ENCODE measurements at places on chromosomes 7 and 10.

DNA sequence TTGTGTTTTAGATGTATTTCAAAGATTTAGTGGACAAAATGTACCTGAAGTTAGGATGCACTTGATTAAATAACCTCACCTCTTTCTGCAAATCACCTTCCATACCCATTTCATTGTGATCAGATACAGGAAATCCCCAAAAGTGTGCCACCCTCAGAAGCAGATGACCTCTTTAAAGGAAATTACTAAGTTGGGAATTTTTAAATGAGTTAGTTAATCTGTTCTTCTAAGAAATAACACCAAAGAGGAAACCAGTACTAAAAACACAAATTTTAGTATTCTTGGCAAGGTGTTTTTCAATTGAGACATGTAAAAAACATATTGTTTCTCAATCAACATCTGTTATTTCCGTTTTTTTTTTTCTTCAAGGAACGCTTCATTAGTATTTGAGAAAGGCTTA lies 4.6 kb upstream of the SEMA3A start:
- no peak for DNase-seq

DNA sequence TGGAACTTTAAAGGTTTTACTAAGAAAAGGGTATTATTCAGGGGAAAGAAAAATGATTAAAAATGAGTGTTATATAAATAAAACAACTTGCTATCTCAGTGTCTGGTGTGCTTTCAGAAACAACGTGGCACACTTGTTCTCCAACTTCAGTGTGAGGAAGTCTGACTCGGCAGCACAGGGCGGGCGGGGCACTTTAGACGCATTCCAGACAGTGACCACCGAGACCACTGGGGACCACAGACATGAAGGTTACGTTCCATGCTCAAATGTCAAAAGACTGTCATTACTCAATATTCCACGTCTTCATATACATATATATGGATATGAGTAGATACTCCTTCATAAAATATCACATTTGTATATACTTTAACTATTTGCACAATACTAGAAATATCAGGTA lies 87.0 kb downstream of the LARP4B start:
- no peak for DNase-seq

- DNase-seq: no peak
Measured at GRCh38 chr7:155066417-155066950, 3.6 kb upstream of the HTR5A start.

GRCh38 chr7:154844955-154845354 lies 158.0 kb downstream of the PAXIP1 start:
- DNase-seq: no peak

- DNase-seq: no peak
Measured at GRCh38 chr10:971150-971542, 17.1 kb upstream of the GTPBP4 start.

GRCh38 chr10:118901380-118901779 lies 128.1 kb upstream of the NANOS1 start:
- no peak for DNase-seq

DNA sequence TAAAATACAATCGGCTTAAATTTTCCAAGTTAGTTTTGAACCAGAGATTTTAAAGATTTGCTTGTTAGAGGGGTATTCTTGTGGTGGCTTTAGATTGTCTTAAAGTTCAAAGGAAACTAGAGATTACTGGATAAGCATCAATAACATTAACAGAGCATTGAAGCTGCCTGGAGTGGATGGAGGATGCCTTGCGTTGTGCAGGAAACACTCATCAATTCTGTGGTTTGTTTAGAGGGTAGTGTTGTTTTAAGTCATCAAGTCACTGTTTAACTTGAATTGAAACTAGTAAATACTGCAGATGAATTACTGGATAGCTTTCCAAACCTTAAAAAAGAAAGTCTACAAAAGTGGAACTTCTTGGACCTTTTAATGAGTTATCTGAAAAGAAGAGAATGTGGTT lies 218.6 kb downstream of the CELF2 start:
- no peak for DNase-seq

DNA sequence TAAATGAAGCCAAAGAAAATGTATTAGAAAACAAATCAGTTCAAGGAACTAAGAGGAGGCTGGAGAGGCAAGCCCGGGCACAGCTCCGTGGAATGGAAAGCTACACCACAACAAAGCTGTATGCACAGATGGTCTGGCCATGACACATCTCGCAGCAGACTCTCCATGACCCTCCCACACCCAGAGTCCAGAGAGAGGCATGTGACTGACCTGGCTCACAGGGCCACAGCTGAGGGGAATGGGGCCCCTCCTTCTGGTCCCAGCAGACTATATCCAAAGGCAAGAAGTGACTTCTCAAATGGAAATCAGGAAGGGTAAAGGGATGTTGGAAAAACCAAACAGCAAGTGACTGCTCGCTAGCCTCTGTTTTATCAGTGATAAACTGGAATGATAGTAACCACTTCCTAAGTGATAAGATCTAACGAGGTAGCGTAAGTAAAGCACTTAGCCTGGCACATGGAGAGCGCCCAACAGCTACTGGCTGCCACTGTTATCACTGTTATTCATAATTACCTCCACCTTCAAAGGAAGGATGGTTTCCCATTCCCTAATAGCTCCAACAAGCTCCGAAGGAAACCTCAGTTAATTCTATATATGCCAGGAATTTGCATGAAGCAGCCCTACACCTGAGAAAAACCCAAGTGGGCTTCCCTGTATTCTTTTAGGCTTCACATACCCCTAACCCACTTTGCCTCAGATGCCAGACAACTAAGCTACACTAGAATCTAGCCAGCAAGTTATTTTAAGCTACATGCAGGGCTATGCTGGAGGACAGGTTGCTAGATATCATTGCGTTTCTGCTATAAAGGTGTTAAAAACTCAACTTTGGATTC lies 8.4 kb downstream of the OSBPL3 start:
- no peak for DNase-seq

DNA sequence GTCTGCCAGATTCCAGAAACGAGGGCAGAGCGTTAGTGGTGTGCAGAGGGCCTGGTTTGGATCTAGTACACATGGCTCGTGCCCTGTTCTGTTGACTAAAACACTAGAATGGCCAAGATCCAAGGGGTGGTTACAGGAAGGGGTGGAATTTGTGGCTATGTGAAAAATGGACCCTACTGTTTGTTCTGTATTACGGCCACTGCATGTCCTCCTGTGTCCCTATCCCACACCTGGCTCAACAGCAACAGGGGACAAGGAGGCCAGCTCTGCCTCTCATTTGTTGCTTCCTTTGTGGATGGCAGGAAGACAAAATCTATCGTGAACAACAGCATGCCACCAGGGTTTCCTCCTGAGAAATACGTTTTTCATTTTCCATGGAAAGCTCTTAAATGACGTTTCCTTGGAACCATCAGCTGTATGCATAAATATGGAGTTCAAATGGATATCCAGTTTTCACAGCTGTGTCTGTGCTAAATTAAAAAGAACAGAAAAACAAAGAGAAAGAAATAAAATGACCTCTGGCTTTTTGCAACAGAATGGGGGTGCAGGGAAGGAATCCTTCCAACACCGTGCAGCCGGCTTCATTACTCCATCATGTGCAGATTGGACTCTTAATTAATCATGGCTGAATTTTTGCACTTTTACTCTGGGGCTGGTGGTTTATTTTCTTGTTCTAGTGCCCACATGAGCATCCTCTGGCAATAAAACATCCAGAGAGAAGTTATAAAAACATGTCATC lies 318.9 kb downstream of the CXCL12 start:
- DNase-seq: no peak

DNA sequence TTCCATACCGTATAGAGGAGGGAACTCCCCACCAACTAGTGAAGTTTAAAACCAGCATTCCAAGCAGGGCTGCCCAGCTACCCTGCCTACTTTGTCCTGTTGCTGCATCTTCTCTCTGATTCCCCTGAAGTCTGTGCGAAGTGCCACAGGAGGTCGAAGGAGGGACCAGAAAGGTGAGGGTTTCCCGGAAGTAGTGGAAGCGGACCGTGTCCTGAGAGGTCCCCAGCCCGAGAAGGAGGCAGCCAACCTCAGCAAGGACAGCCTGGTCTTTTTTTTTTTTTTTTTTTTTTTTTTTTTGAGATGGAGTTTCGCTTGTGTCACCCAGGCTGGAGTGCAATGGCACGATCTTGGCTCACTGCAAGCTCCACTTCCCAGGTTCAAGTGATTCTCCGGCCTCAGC lies 671.9 kb upstream of the GALNT17 start:
- DNase-seq: no peak

- no peak for DNase-seq
Measured at GRCh38 chr7:128833148-128833945, 3.1 kb downstream of the FLNC start.

DNA sequence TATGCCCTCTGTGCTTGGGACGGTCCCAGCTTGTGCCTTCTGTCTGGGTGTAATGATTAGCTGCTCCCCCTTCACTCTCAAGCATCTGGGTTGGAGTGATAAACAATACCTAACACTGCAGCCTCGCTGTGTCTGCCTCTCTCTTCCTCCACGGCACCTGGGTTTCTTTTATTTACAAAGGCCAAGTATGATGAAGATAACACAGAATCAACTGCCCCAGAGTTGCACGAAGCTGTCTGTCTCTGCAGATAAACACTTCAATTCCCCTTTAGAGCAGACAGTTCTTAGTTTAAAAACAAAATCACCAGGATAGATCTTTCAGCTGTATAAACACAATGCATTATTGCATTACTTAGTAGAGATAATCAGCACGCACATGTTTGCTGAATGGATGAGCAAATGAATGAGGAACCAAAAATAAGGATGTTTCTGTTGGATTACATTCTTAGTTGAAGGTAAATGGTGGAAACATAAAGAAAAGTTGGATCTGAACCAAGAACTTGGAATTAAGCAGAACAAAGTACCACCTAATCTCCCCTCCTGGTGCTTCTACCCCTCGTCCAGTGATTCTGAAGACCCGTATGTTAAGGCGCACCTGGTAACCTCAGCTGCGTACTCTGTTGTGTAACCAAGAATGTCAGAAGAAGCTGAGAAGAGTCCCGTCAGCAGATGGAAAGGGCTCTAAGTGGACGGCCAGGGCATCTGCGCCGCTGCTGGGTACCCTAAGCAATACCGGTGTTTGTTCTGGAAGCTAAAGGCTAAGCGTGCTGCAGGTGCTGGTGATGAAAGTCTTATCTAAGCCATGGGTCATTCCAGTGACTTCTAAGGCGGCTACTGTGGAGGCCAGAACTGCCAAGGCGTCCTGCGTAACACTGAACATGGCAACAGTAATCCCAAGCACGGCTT lies 26.6 kb downstream of the INSIG1 start:
- DNase-seq: no peak

DNA sequence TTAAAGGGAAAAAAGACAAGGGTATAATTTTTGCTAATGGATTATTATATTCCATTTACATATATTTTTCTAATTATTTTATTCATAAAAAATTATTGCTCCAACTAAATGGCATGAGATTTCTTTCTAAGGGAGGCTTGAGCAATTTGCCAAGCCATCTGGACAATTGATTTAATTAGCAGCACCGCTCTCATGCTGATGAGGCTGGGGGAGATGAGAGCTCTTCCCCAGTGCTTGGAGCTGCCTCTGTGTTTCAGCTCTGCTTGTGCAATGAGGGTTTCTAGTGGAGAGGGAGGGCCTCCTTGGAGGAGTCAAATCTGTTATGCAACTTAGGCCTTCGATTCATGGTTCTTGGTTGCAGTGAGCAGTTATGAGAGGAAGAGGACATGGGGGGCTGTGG lies 574.3 kb downstream of the TCERG1L start:
- no peak for DNase-seq

DNA sequence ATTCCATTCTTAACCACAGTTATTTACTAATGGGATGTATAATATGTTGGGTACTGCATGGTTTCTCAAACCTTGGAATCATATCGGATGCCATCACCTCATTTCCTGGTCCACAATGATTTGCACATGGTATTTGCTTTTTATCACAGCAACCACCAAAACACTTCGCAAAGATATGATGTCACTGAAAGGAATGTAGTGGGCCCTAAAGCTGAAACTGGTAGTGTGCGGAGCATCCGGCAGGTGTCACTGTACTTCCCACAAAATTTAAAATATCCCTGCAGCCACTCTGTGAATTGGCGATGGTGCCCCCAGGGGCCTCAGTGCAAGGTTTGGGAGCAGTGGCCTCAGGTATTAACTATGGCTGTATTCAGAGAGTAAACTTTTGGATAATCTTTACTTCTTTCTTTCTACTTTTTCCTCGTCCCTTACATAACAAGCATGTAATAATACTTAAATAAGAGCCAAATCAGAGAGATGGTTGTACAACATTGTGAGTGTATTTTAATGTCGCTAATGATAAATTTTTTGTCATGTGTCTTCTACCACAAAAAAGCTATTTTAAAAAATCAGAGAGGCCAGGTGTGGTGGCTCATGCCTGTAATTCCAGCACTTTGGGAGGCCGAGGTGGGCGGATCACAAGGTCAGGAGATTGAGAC lies 66.2 kb downstream of the FAM241B start:
- no peak for DNase-seq

DNA sequence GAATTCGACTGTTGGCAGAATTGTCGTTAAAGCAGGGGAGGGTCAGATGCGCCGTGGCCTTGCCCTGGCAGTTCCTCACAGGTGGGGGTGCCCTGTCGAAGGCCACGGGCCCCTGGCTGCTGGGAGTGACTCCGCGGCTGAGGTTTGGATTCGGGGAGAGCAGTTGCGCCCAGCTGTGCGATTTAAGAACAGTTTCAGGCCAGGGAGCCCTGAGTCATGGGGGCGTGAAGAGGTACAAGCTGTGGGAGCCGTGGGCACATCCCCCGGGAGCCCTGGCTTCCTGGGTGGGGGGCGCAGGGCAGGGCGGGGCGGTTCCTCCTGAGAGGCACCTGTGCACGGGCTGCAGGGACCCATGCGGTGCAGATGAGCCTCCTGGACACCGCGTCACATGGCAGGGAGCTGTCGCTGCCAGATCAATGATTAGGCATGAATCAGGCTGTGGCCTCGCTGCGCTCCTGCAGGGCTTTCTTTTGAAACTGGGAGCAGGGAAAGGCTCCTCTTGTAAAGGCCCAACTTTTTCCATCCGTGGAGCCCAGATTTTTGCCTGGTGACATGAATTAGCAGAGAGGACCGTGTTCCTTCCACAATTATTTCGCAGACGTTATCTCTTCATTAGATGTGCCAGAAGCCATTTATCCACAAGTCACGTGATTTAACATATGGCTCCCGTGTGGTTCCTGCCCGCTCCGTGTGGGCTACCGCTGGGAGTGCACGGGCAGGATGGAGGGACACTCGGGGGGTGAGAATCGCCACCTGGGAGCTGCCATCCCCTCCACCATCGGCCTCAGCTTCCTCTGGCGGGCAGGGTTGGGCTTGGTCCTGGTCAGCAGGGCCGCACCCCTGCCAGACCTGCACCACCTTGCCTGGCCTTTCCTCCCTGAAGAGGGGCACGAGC lies 918 bp downstream of the PWWP2B start:
- peak; percentile 18 for DNase-seq

Measured in activated T-helper 1 cell treated with anti-CD3 and anti-CD28 coated beads, Interleukin-12 subunit alpha, Interleukin-12 subunit beta, Interleukin-2, Interleukin-4 antibody, amounts not matched to agents 30 ng/mL and 10 ng/mL and 1 ng/mL, durations not matched to agents 14 hours and 24 hours and 36 hours (primary cell).